Foreskin melanocyte (primary cell): ENCODE measurements at places on chromosomes 13 and 19.

DNA sequence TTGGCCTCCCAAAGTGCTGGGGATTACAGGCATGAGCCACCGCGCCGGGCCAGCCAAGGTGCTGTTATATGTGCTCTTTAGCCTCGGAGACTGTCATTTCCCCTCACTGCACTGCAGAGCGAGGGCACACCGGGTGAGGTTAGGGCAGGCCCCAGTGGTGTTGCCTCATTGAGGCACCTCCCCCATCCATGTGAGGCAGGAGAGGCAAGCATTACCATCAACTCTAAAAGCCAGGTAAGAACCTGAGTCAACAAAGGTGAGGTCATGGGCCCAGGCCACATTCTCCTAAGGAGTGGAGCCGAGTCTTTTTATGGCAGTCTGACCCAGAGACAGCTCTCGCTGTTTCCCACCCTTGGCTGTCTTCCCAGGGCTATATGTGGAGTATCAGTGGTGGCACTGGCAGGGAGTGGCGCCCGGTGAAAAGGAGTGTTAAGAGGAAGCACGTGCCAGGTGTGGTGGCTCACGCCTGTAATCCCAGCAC is 10.9 kb downstream of the B3GNT8 start:
- no peak for DNase-seq

DNA sequence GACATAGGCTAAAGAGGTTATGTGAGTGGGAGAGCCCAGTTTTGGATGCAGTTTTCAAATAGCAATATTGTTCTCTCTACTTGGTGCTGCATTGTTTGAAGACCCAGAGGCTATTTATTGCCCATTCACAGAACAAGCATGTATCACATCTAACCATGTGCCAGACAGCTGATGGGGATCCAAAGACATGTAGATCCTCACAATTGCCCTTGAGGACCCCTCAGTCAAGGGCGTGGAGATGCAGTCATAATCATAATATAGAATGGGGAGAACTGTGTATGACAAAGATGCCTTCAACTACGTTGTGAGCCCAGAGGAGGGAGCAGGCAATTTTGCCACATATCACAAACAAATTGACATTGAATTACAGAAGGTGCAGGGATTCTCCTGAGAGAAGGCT is 70.5 kb downstream of the NHLRC3 start:
- peak; percentile 77 for DNase-seq

DNA sequence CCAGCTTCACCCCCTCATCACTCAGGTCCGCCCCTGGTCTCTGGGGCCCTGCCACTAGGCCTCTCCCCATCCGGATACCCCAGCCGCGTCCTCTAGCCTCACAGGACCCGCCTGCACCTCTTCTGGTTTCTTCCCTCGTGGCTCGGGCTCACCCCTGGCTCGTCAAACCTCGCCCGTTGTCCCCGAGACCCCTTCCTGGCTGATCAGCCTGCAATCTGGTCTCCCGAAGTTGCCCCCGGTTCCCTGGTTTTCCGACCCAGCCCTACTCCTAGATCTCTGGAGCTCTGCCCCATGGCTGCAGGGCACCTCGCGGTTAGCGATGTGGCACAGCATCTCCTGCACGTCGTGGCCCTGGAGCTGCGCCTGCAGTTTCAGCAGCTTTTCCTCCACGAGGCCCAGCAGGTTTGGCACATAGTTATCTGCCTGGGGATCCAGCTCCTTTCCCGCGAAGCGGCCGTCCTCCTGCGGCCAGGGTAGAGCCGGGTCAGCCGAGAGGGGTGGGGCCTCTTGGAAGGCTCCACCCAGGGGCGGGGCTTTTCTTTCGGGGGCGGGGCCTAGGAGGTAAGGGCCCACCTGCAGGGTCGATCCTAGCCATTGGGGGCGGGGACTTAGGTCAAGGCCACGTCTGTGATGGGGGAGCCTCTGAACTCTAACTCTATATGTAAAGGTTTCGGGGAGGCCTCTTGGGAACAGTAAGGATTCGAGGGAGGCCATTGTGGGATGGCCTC is 2.4 kb upstream of the RGL3 start:
- no peak for DNase-seq

- peak; percentile 70 for DNase-seq
These were observed 1.3 kb upstream of the EDNRB start for GRCh38 chr13:77919921-77920294.

GRCh38 chr13:52652196-52652979 is at the start of gene SUGT1:
Gene SUGT1, plus strand, starts transcription at chr13:52652836. Its CDS starts 85 bp downstream, at chr13:52652921.
- DNase-seq: peak; percentile 96

DNA sequence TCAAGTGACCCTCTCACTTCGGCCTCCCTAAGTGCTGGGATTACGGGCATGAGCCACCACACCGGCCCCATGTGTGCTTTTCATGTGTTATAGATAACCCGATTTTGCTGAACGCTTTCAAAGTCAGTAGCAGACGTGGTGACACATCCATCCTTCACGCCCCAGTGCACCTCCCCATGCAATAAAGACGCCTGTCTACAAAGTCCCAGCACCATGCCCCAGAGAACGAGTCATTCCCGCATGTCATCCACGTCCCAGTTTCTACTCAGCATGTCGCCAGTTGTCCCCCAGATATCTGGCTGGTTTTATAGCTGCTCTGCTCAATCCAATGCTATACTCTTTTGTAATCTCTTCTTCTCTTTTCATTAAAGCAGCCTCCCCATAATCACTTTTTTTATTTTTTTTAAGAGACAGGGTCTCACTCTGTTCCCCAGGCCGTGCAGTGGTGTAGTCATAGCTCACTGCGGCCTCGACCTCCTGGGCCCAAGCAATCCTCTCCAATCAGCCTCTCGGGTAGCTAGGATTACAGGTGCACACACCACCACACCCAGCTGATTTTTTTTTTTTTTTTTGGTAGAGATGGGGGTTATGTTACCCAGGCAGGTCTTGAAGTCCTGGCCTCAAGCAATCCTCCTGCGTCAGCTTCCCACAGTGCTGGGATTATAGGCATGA is 42.5 kb downstream of the DNM2 start:
- DNase-seq: no peak

GRCh38 chr19:55258476-55258827 is 365 bp downstream of the PPP6R1 start:
- DNase-seq: no peak

- DNase-seq: no peak
These were observed 32.8 kb downstream of the ANKRD10 start for GRCh38 chr13:110881839-110882627.

GRCh38 chr13:46403851-46404732 is 17.0 kb upstream of the RUBCNL start:
- DNase-seq: no peak

GRCh38 chr19:35673121-35673804 is 6.9 kb downstream of the UPK1A start:
- DNase-seq: peak; percentile 77

- no peak for DNase-seq
These were observed 17.0 kb downstream of the LYL1 start for GRCh38 chr19:13085666-13086065.

DNA sequence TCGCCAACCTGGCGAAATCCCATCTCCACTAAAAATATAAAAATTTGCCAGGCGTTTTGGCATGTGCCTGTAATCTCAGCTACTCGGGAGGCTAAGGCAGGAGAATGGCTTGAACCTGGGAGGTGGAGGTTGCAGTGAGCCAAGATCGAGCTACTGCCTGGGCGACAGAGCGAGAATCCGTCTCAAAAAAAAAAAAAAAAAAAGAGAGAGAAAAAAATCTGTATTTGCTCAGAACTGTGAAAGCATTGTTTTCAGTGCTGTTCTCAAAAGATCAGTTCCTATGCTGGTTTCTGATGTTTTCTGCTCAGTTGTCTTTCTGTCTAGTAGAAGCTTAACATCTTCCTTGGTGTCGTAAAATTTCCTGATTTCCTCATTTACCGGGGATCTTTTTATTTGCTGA is 2.5 kb downstream of the SF3A2 start:
- no peak for DNase-seq

- no peak for DNase-seq
These were observed 22.3 kb downstream of the TEX29 start for GRCh38 chr13:111342721-111343120.

GRCh38 chr19:44645407-44646048 is 1.8 kb downstream of the PVR start:
- no peak for DNase-seq

- DNase-seq: no peak
These were observed 524 bp downstream of the RUBCNL start for GRCh38 chr13:46386392-46387063.

DNA sequence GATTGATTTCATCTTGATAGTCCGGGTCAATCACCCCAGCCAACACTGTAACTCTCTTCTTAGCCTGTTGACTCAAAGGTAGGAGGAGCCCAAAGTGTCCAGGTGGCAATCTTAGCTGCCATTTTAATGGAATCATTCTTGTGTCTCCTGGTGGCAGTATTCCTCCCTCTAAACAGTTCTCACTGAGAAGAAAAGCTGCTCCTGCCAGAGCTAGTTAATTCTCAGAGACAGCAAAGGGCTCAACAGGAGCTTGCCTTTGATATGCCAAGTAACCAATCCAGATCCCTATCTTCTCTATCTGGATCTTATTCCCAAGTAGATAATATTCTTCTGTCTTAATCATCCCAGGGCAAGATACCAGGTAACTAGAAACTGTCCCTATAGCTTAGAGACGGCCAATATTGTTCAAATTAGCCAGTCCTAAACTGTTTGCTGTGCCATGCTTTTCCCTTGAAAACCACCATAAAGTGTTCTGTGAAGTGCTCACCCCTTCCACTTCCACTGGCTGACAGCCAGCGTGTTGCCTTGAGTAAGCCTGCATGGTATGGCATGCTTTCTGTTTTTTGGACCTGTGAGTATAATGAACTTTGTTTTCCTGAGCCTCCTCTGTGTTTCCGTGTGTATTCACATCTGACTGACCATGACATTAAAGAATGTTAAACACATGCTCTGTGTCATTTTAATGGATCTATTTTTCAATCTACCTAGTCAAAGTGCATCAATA is 463.7 kb upstream of the SLITRK5 start:
- DNase-seq: no peak

DNA sequence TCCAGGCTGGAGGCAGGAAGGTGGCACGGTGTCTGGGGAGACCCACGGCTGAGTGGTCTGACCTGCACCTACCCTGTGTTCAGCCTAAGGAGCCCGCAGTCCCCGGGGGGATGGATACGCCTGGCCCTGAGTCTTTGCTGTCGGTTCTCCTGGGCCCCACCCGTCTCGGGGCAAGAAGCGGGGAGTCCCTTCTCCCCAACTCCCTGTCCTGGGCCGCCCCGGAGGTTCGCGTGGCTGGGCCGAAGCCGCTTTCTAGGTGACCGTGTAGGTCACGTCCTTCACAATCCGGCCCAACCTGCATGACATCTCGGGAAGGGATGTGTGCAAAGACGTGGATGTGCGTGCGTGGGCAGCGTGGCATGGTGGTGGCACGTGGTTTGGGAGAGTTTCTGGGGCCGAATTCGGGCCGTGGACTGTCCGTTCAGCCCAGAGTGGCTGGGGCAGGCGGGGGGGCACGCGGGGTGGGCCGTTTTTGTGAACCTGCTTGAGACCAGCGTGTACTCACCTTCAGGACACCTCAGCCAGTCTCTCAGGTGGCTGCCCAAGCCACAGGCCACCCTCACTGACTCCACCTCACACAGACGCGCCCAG is 103.3 kb downstream of the PTPRS start:
- DNase-seq: no peak

DNA sequence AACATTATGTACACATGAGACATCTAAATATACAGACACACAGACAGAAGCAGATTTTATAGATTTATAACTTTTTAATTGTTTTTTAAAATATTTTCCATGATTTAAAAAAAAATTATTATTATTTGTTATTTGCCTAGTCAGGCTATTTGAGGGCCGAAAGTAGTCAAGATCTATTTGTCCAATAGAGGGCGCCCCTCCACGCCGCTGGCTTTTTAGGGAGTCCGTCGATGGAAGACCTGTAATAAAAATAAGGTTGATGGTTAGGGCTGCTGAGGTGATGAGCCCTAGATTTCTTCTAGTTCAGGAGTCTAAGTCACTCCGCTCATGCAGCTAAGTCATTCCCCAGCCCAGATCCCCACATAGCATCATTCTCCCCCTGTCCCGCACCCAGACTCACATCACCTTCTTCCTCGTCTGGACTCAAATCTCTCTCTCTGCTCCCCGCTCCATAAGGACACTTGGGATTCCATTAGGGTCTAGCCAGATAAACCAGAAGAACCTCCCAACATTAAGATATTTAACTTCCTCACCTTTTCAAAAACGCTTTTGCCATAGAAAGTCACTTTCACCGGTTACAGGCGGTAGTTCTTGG is 33.9 kb upstream of the CEACAM21 start:
- no peak for DNase-seq

- DNase-seq: no peak
These were observed 228.1 kb downstream of the FGF9 start for GRCh38 chr13:21898945-21899344.

- DNase-seq: no peak
These were observed 78.7 kb upstream of the GPR183 start for GRCh38 chr13:99385940-99386339.

GRCh38 chr13:77868717-77869116 is 49.9 kb downstream of the EDNRB start:
- no peak for DNase-seq

DNA sequence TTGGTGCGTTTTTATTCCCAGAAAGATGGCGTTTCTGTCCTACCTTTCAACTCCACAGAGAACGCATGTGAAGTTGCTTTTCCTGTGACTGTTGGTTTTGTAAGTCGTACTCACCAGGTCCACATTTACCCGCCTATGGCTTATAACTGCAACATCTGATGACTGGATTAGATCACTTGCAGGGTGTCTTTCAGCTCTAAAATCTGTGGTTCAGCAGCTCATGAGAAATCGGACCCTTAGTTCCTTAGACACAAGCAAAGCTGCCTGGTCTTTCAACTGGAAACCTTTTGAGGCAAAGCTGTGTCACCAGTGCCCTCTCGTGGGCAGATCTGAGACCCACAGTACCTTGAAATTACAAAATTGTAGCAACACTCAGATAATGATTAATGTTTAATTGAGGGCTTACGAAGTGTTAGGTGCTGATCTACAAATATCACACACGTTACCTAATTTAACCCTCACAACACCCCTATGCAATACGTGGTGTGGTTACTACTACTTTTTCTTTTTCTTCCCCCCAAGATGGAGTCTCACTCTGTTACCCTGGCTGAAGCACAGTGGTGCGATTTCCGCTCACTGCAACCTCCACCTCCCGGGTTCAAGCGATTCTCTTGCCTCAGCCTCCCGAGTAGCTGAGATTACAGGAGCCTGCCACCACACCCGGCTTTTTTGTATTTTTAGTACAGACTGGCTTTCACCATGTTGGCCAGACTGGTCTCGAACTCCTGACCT is 65.4 kb downstream of the RUBCNL start:
- DNase-seq: peak; percentile 45

DNA sequence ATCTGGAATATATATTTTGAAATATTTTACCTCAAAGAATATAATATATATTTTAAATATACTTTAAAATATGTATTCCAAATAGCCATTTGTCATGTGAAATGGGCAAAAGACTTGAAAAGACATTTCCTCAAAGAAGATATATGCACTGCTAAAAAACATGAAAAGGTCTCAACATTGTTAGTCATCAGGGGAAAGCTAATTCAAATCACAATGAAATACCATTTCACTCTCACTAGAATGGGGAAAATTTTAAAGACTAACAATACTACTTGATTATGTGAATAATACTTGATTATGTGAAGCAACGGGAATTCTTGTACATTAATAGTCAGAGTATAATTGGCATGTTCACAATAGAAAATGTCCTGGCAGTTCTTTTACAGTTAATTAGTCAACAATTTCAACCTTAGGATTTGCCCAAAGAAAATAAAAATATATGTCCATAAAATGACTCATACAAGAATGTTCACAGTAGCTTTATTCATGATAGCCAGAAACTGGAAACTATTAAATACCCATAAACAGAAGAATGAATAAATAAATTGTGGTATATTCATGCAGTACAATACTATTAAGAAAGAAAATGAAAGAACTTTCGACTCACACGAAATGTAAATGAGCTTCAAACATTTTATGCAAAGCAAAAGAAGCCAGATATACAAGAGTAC is 6.8 kb upstream of the KBTBD6 start:
- DNase-seq: peak; percentile 84
